Stimulated activated CD8-positive, alpha-beta memory T cell treated with anti-CD3 and anti-CD28 coated beads, Interleukin-4, amount 100 ng/mL, for 24 hours (primary cell): ENCODE measurements at places on chromosomes 2 and 18.

- DNase-seq: no peak
These were observed 101.2 kb downstream of the SETBP1 start for GRCh38 chr18:44781886-44782285.

- no peak for DNase-seq
These were observed 66.3 kb upstream of the CREB1 start for GRCh38 chr2:207463433-207463832.

- DNase-seq: no peak
These were observed 32.0 kb upstream of the SKOR2 start for GRCh38 chr18:47283476-47283875.

DNA sequence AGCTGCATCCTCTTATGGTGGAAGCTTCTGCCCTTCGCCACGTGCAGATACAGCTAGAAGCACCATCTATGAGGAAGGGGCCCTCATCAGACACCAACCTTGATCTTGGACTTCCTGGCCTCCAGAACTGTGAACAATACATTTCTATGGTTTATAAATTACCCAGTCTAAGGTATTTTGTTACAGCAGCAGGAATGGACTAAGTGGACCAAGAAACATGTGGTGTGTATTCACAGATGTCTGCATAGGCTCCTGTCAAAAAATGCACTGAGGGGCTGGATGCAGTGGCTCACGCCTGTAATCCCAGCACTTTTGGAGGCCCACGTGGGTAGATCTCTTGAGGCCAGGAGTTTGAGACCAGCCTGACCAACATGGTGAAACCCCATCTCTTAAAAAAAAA is 57.5 kb downstream of the STPG4 start:
- no peak for DNase-seq
